ENCODE measurements at places on chromosomes 13 and 19. TPM values are rescaled to one million over a fixed set of nuclear protein-coding genes. Genes with fewer than 3 reads are reported as not detected.

- no peaks in the 10 kb centered on the region for H3K27me3 ChIP-seq
- peaks cover 19% of the 10 kb centered on the region for H3K4me1 ChIP-seq
- H3K36me3 ChIP-seq: no peaks in the 10 kb centered on the region
- no peak for DNase-seq
Observed at GRCh38 chr19:45079911-45080370, 881 bp downstream of the GEMIN7 start.

DNA sequence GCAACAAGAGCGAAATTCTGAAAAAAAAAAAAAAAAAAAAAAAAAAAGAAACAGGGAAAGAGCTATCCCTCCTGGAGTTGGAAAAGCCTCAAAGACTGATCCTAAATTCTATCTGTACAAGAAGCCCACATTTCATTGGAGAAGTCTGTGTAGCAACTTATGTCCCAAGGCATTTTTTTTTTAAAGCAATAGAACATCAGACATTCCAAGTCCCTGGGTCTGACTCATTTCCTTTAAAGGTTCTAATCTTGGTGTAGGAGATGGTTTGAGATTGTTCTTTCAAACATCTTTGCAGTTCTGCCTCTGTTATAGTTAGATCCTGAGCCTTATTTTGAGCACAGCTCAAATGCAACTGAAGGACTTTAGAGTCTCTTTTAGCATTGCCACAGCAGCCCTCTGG lies 706.5 kb upstream of the MIR17HG start:
- no peaks in the 10 kb centered on the region for H3K36me3 ChIP-seq
- DNase-seq: no peak
- no peak overlapping the region for H3K27ac ChIP-seq

POMP gene
- 68.8 TPM for total RNA-seq

DNA sequence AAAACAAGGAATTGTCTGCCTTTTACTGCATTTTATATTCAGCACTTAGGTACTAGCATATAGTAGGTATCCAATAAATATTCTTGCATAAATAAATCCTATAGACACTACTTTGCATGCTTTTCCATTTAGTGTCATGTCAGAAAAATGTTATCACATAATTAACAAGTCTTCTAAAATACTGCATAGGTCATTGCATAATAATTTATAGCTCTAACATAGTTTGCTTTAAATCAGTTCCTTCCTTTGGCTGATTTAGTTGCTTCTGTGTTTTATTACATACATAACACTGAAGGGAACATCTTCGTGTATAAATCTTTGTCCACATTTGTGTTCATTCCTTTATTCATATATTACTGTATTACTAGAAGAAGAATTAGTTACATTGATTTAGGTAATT lies 36.2 kb downstream of the WASF3 start:
- H3K27me3 ChIP-seq: no peaks in the 10 kb centered on the region
- no peak overlapping the region for H3K4me3 ChIP-seq
- no peak for DNase-seq
- H3K4me1 ChIP-seq: no peaks in the 10 kb centered on the region

GRCh38 chr13:111639196-111639705 lies 318.8 kb downstream of the TEX29 start:
- no peaks in the 10 kb centered on the region for H3K36me3 ChIP-seq
- no peak overlapping the region for H3K27ac ChIP-seq
- H3K4me3 ChIP-seq: no peak overlapping the region
- no peaks in the 10 kb centered on the region for H3K4me1 ChIP-seq

LHB gene
- total RNA-seq: 15.8 TPM

GRCh38 chr19:16419669-16420335 lies 52.0 kb downstream of the EPS15L1 start:
- no peak for DNase-seq
- H3K36me3 ChIP-seq: peaks cover 83% of the 10 kb centered on the region
- H3K4me1 ChIP-seq: no peaks in the 10 kb centered on the region
- no peak overlapping the region for H3K4me3 ChIP-seq

All from Peyer's patch (tissue), 4 donors.